ENCODE measurements at places on chromosomes 3 and 15. TPM values are rescaled to one million over a fixed set of nuclear protein-coding genes. Genes with fewer than 3 reads are reported as not detected.

- DNase-seq, result no peak
Measured at GRCh38 chr3:152511904-152512303, 243.2 kb downstream of the MBNL1 start.

DNA sequence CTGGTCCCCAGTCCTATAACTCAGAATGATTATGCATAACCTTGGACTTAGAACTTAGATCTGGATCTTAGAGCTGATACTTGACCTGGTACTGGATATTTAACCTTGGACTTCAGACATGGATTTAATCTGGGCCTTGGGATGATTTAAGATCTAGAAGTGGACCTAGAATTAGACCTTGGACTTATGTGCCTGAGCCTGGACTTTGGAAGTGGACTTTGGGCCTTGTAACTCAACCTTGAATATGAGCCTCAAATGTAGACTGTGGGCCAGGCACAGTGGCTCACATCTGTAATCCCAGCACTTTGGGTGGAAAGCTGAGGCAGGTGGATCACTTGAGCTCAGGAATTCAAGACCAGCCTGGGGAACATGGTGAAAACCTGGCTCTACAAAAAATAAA lies 46.1 kb downstream of the ZNF589 start:
- DNase-seq, result no peak

CCDC9B gene
- 1.6 TPM for total RNA-seq

- no peak for DNase-seq
Measured at GRCh38 chr3:20564966-20565365, 379.0 kb upstream of the SGO1 start.

DNA sequence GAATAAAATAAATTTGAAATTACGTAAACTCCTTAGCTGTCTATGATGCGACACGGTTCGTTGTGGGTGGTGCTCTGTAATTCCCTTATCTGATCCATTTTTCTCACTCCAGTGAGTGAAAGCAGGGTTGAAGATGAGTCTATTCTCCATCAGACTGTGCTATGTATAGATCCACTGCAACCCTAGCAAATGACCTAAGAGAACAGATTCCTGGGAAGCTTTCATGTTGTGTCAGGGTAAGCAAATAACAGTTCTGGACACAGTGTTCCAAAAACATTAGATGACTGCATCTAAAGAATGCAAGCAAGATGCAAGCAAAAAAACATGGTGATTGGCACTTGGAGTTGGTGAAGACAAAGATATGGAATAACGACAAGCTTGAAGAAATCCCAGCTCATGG lies 239.3 kb downstream of the SLC9A9 start:
- no peak for DNase-seq

DNA sequence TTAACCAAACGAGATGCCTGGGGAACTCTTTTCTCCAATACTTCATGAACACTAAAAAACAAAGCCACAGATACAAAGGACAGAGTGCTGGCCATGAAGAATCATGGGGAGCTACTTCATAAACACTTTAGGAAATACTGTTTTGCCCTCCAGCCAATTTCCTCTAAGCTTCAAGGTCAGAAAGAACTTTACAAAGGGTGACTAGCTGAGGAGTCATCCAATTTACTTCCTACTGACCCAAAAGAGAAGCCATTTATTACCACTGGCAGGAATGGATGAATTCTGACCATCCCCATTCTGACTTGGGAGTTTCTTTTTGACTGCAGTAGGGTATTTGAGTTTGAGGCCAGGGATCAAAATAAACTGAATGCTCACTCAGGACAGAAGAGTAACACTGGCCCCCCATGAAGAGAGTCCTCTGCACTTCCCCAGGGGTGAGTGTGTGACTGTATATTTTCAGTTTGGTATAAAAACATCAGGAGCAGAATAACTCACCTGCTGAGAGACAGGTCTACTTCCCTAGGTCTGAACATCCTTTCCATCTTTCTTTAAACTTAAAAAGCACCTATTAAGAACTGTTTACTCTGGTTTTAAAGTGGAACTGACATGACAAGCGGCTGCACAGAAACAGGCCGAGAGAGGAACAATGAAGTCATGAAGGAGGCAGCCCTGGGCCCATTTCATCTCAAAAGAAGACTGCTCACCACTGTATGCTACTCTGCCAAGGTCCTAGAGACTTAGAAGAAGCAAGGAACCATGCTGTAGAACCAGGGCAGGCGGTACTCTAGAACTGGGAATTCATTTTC lies 203.6 kb downstream of the TNIK start:
- no peak for DNase-seq

DNA sequence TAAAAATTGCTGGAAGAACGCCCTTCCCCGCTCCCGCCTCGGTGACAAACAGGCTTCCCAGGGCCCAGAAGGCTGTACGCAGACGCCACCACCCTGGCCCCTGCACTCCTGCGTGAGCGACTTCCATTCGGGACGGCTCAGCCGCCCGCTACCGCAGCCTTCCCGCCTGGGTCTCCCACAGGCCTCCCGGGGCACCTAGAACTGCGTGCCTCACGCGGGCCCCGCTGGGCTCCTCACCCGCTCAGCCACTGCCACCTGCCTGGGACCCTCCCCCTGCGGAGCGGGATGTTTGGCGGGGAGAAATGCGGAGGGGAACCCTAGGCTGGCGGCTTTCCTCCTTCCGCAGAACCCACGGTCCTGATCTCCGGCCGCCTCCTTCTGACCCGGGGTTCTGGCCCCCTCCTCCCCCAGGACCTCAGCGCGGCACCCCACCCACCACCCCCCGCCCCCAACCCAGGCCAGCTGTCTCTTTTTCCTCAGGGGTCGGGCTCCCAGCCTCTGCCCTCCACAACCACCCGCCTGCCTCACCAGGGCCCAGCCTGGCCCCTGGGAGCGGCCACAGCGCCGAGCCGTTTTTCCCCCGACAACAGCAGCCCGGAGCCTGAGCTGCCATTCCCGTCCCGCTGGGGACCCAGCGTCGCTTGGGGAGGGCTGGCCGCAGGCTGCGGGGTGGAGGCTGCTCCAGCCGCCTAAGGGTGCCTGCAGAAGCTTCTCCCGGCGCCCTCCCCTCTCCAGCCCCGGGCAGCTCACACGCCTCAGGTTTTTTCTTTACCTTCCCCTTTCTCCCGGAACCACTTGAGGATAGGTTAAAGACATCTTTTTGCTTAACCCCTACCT lies 27.6 kb upstream of the RAB7A start:
- DNase-seq, result peak; percentile 71

SLC9C1 gene
- total RNA-seq, result 0.48 TPM

EEF1AKMT4 gene
- 6.4 TPM for total RNA-seq

All from type B pancreatic cell (in vitro differentiated cells).